T-helper 2 cell (primary cell): ENCODE measurements at places on chromosomes 7 and 10.

DNA sequence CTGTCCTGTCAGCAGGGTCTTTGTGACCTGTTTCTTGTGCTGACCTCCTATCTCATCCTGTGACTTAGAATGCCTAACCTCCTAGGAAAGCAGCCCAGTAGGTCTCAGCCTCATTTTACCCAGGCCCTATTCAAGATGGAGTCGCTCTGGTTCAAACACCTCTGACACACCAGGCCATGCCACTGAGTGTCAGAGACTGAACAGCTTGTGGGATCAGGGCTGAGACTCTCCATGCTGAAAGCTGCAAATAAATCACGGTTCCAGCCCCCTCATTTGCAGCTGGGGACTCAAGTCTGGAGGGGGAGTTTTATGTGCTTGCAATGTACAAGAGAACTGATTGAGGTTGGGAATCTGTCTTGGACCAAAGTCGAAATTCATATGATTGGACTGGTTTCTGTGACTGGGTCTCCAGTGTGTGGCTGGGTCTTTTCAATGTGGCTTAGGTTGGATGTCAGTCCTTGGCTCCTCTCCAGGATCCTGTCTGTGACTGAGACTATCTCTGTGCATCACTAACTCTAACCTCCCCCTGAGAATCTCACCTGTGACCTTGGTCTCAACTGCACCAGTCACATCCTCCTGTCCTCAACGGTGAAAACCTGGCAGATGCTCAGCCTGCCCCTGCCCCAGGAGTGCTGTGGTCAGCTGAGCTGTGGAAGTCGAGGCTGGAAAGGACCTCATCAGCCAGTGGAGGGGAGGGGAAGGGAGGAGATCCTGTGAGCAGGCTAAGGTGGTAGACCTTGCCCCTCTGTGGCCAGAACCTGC lies 11.7 kb downstream of the PRF1 start:
- DNase-seq: no peak

GRCh38 chr7:96303686-96304443 lies 18.0 kb downstream of the SLC25A13 start:
- DNase-seq: no peak

DNA sequence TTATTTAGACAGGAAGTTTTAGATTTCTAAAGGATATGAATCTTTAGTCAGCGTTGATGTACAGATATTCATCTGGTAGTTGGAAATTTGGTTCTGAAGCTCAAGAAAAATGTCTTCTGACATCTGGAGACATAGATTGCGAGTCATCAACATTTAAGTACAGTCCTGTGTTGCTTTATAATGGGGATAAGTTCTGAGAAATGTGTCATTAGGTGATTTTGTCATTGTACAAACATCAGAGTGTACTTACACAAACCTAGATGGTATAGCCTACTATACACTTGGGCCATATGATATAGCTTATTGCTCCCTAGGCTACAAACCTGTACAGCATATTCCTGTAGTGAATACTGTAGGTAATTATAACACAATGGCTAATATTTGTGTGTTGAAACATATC lies 49.6 kb upstream of the UBN2 start:
- DNase-seq: no peak

DNA sequence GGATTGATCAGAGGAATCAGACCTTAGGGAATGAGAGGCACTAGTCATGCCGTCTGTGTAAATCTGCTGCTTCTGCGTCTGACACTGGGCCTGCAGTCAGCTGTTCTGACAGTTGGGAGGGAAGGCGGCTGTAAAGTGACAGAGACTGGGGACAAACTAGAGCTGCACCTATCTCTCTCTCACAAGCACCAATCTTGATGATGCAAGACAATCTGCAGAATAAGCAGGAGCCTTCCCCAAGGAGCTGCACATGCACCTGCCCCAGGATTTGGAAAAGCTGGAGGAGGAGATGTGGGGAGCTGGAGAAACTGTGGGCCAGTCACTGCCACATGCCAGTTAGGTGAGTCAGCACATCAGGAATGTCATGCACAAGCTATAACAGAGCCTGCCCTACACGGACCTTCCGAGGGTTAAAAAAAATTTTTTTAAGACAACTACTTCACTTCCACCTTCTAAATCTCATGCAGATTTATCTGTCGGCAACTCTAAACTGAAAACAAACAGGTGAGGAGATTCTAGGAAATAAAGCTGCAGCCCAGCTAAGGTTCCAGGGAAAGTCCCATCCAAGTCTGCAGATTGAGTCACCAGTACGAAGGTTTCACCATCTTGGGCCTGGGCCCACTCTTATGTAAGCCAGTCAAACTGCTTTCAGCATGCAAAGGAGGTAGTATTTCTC lies 39.2 kb downstream of the ENO4 start:
- DNase-seq: no peak

GRCh38 chr10:118720685-118721538 lies 33.9 kb downstream of the CACUL1 start:
- DNase-seq: no peak

GRCh38 chr10:21264271-21264670 lies 261.2 kb downstream of the SKIDA1 start:
- no peak for DNase-seq

DNA sequence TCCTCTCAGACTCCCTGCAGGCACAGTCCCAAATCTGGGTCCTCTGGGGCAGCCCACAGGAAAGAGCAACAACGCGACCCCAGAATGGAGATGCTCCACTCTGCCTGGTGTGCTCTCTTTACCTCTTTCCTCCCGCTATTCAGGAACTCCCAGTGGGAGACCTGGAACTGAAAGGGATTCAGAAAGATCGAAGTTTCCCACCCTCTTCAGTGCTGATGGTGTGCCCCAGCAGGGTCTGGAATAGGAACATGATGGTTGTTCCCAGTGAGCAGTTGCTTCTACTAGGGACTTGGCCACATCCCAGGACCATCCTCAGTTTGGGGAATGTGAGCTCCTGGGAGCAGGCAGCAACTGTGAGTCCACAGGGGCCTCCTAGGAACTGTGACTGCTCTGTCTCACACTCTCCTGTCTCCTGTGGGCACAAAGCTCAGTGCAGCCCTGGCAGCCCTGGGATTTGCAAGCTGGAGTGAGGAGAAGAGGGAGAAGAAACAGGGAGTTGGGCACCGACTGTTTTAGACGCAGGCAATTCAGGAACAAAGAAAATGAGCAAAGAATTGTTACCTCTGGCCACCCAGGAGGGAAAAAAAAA lies 17.9 kb downstream of the OR6V1 start:
- DNase-seq: no peak

- DNase-seq: no peak
Measured at GRCh38 chr7:96861-97260, 95.5 kb upstream of the FAM20C start.

GRCh38 chr10:75941223-75941801 lies 509.9 kb downstream of the LRMDA start:
- no peak for DNase-seq

DNA sequence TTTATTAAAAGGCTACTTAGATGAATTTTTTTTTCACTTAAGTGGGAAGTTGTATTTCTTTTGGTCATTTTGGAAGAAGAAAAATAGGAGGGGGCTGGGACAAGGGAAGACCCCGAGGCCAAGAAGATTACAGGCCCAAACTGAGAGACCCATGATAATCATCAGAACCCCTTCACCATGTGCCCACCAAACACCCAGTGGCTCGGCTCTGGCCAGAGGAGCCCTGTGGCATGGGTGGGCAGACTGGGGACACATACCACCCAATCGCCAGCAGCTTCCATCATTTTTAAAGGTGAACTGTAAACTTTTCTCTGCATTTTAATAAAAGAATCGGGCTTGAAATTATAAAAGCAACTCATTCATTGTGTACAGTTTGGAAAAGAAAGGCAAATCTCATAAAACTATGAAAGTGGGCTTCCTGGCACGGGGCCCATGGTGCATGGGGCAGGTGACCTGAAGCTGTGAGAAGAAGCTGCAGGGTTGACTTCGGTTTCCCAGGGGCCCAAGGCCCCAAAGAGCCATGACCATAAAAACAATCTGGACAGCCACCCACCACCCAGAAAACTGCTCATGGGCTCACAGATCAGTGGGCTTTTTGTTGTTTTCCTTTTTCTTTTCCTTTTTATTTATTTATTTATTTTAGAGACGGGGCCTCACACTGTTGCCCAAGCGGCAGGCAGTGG lies 29.4 kb upstream of the RET start:
- DNase-seq: no peak

- DNase-seq: no peak
Measured at GRCh38 chr10:8035006-8035640, 19.4 kb upstream of the GATA3 start.

GRCh38 chr10:3820255-3820654 lies 35.2 kb upstream of the KLF6 start:
- DNase-seq: no peak

- DNase-seq: no peak
Measured at GRCh38 chr7:78752554-78752953, 700.9 kb downstream of the MAGI2 start.

DNA sequence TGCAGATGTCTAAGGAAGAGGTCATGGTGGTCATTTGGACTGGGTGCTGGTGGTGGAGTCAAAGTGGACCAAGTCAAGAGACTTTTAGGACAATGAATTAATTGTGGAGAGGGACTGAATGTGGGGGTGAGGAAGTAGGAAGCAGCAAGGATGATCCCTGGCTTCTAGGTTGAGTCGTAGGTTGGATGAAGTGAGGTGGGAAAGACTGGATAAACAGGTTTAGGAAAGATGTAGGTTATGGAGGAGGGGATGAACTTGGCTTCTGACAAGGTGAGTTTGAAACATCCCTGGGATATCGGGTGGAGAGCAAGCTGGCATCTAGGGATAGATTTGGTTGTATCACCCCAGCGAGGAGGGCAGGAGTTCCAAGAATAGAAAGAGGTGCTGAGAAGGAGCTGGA lies 7.6 kb downstream of the SEMA4G start:
- DNase-seq: no peak

DNA sequence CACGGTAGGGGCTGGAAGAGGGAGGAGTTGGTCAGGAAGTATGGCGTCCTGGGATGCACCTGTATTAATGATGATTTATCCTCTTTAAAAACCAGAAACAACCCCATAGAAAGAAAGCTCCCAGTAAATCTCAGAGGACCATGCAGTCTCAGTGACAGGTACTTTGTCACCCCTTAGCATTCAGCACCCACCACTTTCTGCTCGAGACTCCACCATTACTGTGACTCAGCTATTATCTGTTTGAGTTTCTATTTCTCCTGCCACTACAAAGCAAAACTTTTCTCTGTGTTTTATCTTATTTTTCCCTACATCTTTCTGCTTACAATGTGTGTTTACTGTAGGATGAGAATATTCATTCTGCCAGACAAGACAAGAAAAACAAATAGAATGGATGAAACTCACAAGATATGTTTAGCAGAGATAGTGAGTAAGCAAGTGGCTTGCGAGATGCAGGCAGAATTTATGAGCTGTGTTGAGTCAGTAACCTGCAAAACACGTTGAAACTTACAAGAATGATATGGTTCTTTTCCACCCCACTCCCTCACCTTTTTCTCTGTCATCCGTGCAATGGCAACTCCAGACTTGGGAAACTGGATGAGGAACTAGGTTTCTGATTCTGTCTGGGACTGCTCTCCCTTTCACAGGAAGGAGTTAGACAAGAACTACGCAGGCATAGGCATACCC lies 127.1 kb downstream of the AOAH start:
- no peak for DNase-seq

DNA sequence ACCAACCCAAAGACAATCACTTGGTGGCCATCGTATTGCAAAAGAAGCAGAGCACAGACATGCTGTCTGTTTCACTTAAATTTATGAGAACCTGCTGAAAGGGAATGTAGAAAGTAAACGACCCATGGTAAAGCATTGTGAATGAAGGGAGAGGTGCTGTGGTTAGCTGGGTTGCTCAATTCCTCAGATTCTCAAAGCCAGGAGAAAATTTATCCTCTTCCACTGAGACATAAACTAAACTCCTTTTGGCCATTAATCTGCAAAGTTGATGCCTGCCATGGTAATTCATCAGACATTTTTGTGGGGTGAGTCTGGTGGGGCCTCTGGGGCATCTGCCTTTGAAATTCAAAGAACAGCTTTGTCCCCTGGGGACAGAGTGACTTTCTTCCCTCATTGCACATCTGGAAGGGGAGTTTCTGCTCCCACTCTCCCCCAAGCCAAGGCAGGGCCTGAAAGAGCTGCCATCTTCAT lies 951.0 kb downstream of the LRMDA start:
- DNase-seq: no peak

DNA sequence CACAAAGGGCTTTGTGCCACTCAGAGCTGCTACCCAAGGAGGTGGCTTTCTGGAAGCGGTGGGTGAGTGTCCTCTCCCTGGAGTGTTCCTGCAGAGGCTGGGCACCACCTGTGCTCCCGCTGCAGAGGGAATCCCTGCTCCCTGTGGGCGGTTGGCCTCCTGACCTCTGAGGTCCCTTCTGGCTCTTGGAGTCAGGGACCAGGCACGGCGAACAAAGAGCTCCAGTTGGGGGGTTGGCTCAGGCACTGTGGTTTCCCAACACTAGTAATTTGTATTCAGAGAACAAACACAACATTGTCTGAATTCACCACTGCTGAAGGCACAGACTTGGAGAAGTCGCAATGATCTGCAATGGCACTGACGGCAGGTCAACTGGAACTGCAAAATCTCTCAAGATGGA lies 328.9 kb downstream of the PRPF18 start:
- DNase-seq: no peak

- no peak for DNase-seq
Measured at GRCh38 chr10:36281831-36282331, 639.8 kb upstream of the FZD8 start.

- no peak for DNase-seq
Measured at GRCh38 chr7:23211589-23211988, 29.7 kb downstream of the NUP42 start.

DNA sequence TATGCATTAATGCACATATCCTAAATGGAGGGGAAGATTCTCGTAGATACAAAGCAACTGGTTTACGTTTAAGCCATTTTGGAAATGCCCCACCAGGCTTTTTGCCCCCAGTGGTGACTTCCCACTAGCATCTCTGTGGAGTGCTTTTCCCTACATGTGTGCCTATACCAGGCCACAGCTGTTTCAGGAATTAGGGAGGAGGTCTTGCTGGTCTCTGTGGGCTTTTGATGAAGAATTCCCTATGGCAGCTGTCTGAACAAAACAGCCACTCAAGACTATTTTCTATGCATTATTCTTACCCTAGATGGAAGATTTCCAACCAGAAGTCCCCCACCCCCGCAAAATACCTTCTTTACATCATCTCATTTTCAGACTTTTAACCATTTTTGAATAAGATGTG lies 52.0 kb upstream of the NMT2 start:
- no peak for DNase-seq

DNA sequence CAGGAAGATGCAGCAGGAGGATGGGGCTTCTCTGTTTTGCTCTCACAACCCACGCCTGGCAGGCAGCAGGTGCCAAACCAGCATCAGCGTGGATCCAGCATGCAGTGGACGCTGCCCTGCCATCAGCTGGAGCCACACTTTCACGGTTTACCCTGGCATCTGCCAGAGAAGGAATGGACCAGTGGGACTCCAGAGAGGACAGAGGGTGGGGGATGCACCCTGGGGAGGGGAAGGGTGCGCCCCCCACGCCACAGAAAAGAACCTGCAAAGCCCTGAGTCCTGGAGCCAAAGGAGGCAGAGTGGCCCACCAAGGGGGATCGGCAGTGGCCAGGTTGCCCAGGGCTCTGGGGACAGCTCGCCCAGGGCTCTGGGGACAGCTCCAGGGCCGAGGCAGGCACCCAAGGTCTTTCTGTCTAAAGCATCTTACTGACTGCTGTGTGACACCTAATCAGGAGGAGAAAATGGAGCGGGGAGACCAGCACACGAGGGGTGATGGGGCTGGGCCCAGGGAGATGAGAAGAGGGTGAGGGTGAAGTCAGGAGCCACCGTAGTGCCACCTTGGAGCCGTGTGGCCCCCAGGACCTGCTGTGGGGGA lies 225.1 kb downstream of the DNAJB6 start:
- no peak for DNase-seq

GRCh38 chr10:16965344-16965616 lies 148.1 kb upstream of the RSU1 start:
- no peak for DNase-seq
